ENCODE measurements at places on chromosomes 4 and X.

DNA sequence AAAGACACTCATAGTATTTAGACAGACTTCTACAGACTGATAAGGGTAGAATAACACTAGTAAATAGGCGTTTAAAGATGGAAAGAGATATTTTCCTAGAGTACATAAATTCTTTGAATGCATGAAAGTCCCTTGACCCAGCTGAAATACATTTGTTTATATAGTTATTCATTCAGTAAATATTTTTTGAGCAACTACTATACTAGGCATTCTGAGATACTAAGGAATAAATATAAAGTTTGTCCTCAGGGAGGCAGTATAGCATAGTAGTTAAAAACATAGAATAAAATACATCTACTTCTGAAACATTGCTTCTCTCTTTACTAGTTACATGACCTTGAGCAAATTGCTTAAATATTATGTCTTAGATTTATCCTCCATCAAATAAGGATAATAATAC, 27.4 kb downstream of the HMGN5 start:
- DNase-seq, result no peak

DNA sequence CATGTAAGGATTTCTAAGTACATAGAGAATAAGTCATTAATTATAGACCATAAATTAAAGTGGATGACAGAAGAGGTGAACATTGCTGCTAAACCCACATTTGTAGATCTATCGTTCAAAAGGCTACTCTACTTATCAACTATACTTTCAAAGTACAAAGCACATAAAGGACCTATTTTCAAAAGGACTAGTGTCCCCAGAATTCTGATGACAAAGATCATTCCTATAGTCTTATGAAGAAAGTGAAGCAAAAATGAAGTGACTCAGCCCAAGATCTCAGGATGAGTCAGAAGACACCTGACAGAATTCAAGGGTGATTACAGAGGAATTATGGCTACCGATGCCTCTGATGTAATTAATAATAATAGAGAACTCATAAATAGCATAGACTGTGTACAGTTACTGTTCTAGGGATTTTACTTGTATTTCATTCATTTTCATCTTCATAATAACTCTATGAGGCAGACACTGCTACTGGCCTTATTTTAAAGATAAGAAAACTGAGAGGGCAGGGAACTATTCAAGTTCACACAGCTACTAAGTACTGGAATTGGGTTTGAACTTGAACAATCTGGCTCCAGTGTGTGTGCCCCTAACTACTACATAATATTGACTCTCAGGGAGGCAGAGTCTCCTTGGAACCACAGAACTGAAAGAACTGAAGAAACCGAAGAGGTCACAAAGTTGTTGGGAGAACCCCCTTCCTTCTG, 17.1 kb downstream of the USP46 start:
- no peak for DNase-seq

DNA sequence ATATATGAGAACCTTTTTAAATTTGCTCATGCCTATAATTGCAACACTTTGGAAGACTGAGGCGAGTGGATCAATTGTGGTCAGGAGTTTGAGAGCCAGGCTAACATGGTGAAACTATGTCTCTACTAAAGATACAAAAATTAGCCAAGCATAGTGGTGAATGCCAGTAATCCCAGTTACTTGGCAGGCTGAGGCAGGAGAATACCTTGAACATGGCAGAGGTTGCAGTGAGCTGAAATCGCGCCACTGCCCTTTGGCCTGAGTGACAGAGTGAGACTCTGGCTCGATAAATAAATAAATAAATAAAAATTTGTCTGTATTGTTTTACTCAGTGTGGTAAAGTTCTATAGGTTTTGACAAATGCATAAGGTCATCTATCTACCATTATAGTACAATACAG, 218.2 kb downstream of the ZC4H2 start:
- no peak for DNase-seq

DNA sequence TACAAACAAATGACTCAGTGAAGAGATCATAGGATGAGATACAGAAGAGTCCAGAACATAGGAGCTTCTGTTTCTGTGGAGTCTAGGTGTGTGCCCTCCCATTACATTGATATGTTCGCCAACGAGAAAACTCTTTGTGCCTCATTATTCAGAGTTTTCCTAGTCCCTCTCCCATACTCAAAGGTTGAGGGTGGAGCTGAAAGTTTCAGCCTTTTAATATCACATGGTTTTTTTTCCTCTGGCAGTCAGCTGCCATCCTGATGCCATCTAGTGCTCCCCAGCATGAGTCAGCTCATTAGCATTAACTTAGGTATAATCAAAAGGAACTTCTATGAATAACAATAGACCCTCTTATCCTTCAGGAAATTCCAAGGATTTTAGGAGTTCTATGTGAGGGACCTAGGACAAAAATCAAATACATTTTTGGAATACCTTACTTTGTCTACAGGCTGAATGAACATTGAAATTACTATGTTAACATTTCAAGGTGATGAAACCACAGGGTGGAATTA, 559.6 kb upstream of the AMOT start:
- DNase-seq, result no peak

GRCh38 chr4:108113229-108113628, 55.5 kb downstream of the LEF1 start:
- peak; percentile 49 for DNase-seq

- no peak for DNase-seq
Measured at GRCh38 chr4:115292320-115293092, 179.1 kb upstream of the NDST4 start.

DNA sequence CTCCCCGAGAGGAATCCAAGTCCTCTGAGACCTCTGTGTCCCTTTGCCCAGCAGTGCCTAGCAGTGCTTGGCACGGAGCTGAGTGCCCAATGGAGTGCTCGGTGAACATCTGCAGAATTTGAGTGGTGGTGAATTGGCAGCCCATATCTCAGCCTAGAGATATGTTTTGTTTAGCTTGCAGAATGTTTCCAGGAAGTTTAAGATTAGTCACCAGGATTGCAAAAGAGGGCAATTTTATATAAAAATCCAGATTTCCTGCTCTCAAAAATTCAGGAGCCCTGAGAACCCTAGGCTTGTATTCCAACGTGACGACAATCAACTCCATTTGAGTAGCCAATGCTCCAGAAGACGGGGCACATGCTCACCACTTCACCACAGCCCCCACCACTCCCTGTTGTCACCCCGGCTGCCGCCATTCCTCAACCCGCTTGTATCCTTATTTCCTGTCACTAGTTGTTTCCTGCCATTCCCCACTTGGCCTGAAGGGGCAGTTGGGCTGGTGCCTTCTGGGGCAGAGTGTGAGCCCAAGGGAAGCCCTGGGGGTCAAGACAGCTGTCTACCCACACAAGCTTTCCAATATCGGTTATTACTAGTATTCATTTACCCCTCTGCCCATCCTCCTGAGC, 116.9 kb downstream of the EFNB1 start:
- no peak for DNase-seq

DNA sequence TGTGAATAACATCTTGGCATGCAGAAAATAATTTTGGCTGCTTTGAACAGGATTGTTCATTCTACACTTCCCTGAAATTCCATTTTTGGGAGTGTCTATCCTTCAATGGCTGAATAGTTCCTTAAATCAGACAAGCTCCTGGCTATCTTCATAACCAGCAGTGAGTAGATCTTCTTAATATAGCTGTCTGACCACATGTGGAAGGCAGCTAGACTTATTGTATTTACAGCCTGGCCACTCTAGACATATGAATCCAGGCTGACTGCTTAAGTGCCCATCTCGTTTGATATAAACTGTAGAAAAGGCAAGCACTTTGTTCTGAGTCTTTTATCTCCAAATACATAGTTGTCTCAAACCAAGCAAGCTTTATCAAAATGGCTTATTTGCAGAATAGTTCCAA, 40.0 kb downstream of the PWWP3B start:
- no peak for DNase-seq

GRCh38 chr4:67292045-67292444, 253.3 kb downstream of the CENPC start:
- DNase-seq, result no peak

DNA sequence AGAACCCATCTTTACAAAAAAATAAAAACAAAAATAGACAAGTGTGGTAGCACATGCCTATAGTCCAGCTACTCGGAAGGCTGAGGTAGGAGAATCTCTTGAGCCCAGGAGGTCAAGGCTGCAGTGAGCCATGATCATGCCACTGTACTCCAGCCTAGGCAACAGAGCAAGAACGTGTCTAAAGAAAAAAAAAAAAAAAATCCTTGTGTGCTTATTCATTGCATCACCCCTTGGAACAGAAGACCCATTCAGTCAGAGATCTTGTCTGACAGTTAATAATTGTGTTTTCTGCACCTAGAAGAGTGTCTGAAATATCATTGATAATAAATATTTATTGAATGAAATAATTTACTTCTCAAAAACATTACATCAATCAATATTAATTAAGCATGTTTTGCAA, 97.4 kb upstream of the TBL1X start:
- no peak for DNase-seq

- no peak for DNase-seq
Measured at GRCh38 chr4:26055855-26056254, 141.8 kb downstream of the SMIM20 start.

- no peak for DNase-seq
Measured at GRCh38 chr4:6769233-6769988, 13.1 kb upstream of the KIAA0232 start.

- DNase-seq, result no peak
Measured at GRCh38 chr4:18923496-18924161, 902.1 kb upstream of the LCORL start.

GRCh38 chr4:26558166-26558895, 25.6 kb upstream of the TBC1D19 start:
- no peak for DNase-seq

- no peak for DNase-seq
Measured at GRCh38 chr4:186297013-186297645, 31.1 kb downstream of the F11 start.

GRCh38 chrX:55668084-55668483, 44.9 kb downstream of the FOXR2 start:
- DNase-seq, result no peak

- DNase-seq, result no peak
Measured at GRCh38 chrX:153714256-153714655, 9.9 kb downstream of the BCAP31 start.

DNA sequence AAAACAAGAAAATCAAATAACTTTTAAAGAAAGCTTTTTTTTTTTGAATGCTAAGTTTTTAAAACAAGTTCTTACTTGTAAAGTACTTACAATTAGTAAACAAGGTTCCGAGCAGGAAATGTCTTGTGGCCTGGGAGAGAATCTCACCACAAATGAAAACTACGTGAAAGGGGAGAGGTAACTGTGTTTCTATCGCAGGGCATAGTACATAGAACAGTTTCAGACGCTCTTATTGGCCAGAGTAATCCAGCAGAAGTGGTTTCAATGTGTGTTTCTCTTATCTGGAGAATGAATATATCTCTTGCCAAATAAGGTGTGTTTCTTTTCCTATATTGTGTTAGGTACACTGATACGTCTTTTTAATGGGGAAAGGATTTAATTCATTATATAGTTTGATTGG, at the start of gene PLAC8:
TSS of gene PLAC8 (minus strand) at position 154 of the 400 bp plus-strand sequence. CDS start 6,808 bp downstream, outside the sequence.
- DNase-seq, result peak; percentile 29

GRCh38 chr4:153318696-153319320, 25.7 kb upstream of the MND1 start:
- peak; percentile 42 for DNase-seq

DNA sequence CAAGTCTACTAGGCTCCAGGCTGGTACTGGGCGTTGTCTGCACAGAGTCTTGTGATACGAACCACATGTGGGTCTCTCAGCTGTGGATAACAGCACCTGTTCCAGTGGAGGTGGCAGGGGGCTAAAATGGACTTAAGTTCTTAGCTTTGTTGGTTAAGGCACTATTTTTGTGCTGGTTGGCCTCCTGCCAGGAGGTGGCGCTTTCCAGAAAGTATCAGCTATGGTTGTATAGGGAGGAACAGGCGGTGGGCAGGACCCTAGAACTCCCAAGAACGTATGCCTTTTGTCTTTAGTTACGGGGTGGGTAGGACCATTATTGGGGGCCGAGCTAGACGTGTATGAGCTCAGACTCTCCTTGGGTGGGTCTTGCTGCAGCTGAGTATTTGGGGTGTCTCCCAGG, 1138.4 kb downstream of the PCDH19 start:
- no peak for DNase-seq

DNA sequence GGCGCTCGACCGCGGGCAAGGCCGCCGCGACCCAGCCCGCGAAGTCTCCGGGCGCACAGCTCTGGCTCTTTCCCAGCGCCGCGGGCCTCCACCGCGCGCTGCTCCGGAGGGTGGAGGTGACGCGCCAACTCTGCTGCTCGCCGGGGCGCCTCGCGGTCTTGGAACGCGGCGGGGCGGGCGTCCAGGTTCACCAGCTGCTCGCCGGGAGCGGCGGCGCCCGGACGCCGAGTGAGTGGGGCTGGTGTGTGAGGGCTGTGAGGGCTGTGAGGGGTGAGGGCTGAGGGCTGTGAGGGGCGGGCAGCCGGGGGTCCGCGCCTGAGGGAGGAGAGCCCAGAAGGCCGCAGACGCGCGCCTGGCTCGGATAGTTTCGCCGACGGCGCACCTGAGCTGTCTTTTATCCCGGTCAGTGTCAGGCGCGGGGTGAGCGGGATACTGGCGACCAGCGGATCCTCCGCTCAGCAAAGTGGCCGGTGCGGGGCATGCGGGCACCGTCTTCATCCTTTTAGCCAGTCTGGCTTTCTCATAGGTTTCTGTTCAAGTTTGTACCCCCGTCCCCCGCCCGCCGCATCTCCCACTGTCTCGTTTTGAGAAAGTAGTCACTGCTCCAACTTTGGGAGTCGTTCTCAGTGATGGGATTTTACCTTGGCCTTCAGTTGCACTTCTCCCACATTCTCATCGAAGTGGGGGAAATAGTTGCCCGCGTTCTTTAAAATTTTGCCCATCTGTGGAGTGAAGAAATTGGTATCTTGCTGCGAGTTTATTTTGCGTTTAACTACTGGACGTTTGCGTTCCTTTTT, 586 bp downstream of the HERC5 start:
- peak; percentile 36 for DNase-seq

GRCh38 chrX:154349979-154350378, 24.5 kb downstream of the FLNA start:
- DNase-seq, result no peak

DNA sequence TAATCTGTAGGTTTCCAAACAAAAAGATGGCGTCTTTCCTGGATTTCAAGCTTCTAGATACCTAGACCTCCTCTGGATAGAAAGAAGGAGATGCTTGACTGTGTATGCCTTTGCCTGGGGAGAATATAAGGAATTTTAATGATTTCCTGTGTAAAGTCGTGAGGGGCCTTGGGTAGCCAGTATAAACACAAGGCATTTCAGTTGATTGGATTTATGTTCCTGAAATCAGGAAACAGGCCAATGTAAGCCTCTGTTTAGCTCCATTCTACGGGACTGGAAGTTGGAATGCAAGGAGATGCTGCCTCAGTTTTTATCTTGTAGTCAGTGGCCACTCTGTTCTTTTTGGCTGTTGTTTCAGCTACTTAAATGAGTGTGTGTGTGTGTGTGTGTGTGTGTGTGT, 137.2 kb downstream of the GUCY2F start:
- no peak for DNase-seq

GRCh38 chr4:114615435-114615834, 16.8 kb downstream of the UGT8 start:
- DNase-seq, result no peak

DNA sequence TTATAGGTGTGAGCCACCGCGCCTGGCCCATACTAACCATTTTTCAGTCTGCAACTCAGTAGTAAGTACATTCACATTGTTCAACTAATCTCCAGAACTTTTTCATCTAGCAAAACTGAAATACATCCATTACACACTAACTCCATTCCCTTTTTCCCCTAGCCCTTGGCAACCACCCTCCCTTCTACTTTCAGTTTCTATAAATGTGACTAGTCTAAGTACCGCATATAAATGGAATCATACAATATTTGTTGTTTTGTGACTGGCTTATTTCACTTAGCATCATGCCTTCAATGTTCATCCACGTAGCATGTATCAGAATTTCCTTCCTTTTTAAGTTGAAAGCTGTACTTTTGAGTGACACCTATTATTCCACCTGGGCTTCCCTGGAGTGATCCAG, 44.6 kb upstream of the SETD7 start:
- no peak for DNase-seq
